ENCODE measurements at places on chromosomes 6 and 20. TPM values are rescaled to one million over a fixed set of nuclear protein-coding genes. Genes with fewer than 3 reads are reported as not detected.

GRCh38 chr6:132960720-132961119, 146.4 kb downstream of the RPS12 start:
- no peaks in the 10 kb centered on the region for H3K36me3 ChIP-seq
- peaks cover 2% of the 10 kb centered on the region for H3K4me1 ChIP-seq
- H3K4me3 ChIP-seq, result no peak overlapping the region
- no peak overlapping the region for H3K27ac ChIP-seq
- H3K27me3 ChIP-seq, result peaks cover 32% of the 10 kb centered on the region

DNA sequence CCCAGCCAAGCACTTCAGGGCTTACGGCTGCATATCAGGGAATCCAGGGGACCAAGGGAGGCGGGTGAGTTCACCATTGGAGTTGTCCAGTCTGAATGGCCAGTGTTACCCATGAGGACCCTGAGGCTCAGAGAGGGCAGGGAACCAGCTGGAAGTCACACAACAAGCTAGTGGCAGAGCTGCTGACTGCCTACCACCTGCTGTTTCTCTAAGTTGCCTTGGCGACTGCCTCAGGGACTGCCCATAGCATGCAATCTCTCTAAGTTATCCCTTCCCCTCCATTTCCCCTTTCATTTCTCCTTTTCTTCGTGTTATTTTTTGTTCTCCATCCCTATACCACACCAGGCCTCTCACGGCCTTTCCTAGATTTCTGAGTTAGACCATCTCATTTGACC, 71.8 kb upstream of the SIRPA start:
- H3K4me1 ChIP-seq, result peaks cover 2% of the 10 kb centered on the region
- H3K27ac ChIP-seq, result no peak overlapping the region
- no peak for DNase-seq

- peaks cover 75% of the 10 kb centered on the region for H3K27me3 ChIP-seq
- peaks cover 8% of the 10 kb centered on the region for H3K36me3 ChIP-seq
- H3K4me3 ChIP-seq, result peak overlapping the region; percentile 18
- peak; percentile 60 for DNase-seq
- H3K4me1 ChIP-seq, result peaks cover 5% of the 10 kb centered on the region
Observed at GRCh38 chr6:28807682-28808280, 116.0 kb downstream of the TRIM27 start.

- peaks cover 10% of the 10 kb centered on the region for H3K4me1 ChIP-seq
- H3K4me3 ChIP-seq, result no peak overlapping the region
- peaks cover 31% of the 10 kb centered on the region for H3K27me3 ChIP-seq
- H3K36me3 ChIP-seq, result peaks cover 2% of the 10 kb centered on the region
Observed at GRCh38 chr6:78908621-78909020, 41.3 kb downstream of the IRAK1BP1 start.

GRCh38 chr6:2674857-2675256, 75.9 kb downstream of the MYLK4 start:
- no peak for DNase-seq
- no peaks in the 10 kb centered on the region for H3K36me3 ChIP-seq
- H3K4me3 ChIP-seq, result no peak overlapping the region
- H3K27ac ChIP-seq, result no peak overlapping the region
- no peaks in the 10 kb centered on the region for H3K27me3 ChIP-seq
- no peaks in the 10 kb centered on the region for H3K4me1 ChIP-seq

DNA sequence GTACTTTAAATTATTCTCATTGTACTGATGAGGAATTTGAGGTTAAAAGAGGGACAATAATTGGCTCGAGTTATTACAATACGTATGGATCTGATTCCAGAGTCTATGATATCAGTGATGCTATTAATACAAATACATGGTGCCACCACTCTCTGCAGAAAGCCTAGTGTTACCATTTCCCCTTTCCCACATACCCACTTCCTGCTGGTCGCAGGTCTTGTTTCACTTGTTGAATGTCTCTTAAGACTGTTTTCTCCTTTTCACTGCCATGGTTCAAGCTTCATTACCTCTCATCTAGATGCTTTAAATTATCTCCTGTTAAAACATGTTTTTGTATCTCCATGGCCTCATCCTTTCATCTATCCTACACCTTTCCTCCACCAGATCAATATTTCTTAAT, 62.0 kb downstream of the FHL5 start:
- H3K27ac ChIP-seq, result no peak overlapping the region
- H3K36me3 ChIP-seq, result no peaks in the 10 kb centered on the region
- no peaks in the 10 kb centered on the region for H3K4me1 ChIP-seq
- H3K4me3 ChIP-seq, result no peak overlapping the region

GRCh38 chr6:25583099-25583498, 68.9 kb upstream of the SCGN start:
- no peak overlapping the region for H3K4me3 ChIP-seq
- peaks cover 2% of the 10 kb centered on the region for H3K36me3 ChIP-seq
- H3K4me1 ChIP-seq, result peaks cover 9% of the 10 kb centered on the region
- no peaks in the 10 kb centered on the region for H3K27me3 ChIP-seq
- H3K27ac ChIP-seq, result no peak overlapping the region

- H3K4me3 ChIP-seq, result no peak overlapping the region
- no peaks in the 10 kb centered on the region for H3K4me1 ChIP-seq
- no peak overlapping the region for H3K27ac ChIP-seq
- DNase-seq, result peak; percentile 67
- H3K27me3 ChIP-seq, result no peaks in the 10 kb centered on the region
Observed at GRCh38 chr20:6828794-6829423, 61.4 kb downstream of the BMP2 start.

- DNase-seq, result no peak
- H3K4me1 ChIP-seq, result no peaks in the 10 kb centered on the region
- peaks cover 5% of the 10 kb centered on the region for H3K36me3 ChIP-seq
Observed at GRCh38 chr6:5761370-5761769, 245.4 kb downstream of the NRN1 start.

The INSM1 gene
- total RNA-seq, result 6.8 TPM

The RAMACL gene
- 0.41 TPM for total RNA-seq

The EIF6 gene
- 110 TPM for total RNA-seq

The SLC44A4 gene
- total RNA-seq, result 0.19 TPM
